NCI-H1092 (cell line): ENCODE measurements at places on chromosomes 3 and 15.

DNA sequence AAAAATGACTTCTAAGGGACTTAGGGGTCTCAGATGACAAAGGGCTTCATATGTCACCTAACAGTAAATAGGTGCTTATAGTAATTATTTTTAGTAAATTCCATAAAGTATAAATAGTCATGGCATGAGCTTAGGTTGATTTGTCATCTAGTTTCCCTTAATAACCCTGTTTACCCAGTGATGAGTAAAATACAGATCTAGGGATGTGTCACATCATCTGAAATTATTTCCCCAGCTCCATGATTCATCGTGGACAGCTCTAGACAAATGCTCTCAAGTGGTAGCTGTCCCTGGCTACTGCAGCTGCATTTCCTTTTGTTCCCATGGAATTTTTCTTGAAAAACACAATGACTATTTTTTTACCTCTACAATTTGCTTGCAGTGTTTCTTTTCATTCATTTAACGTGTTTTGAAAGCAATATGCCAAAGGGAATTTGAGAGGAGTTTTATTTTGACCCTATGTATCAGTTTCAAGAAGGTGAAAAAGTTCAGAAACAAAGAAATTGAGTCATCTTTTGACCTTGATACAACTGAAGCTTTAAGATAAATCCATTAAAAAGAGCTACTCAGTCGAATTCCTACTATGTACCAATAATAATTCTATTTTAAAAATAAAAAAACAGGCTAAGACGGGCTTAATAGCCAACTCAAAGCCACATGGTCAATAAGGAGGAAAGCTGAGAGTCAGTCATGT lies 241.6 kb downstream of the KCNMB2 start:
- no peak for DNase-seq

DNA sequence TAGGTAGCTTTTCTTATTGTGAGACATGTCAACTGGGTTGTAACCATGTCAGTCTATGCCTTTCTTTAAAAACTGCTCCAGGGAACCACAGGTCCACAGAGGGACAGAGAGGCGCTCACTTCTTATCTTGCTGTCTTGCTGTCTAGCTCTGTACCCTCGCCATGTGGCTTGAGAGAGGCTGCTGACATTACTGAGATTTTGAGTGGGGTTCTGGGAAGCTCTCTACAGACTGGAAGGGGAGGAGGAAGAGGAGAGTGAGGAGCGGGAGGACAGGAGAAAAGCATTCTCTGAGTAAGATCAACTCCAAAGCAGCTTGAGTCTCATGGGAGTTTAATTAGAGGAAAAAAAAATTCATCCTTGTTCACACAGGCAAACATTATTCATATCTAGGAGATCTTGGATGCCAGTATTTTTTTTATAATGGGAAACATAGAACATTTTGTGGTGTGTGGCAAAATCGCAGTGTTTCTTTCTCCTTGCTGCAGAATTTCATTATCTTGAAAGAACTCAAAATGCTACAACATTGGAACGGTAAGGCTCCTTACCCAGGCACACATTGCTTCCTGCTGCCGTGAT lies 1037.0 kb upstream of the NR2F2 start:
- no peak for DNase-seq

DNA sequence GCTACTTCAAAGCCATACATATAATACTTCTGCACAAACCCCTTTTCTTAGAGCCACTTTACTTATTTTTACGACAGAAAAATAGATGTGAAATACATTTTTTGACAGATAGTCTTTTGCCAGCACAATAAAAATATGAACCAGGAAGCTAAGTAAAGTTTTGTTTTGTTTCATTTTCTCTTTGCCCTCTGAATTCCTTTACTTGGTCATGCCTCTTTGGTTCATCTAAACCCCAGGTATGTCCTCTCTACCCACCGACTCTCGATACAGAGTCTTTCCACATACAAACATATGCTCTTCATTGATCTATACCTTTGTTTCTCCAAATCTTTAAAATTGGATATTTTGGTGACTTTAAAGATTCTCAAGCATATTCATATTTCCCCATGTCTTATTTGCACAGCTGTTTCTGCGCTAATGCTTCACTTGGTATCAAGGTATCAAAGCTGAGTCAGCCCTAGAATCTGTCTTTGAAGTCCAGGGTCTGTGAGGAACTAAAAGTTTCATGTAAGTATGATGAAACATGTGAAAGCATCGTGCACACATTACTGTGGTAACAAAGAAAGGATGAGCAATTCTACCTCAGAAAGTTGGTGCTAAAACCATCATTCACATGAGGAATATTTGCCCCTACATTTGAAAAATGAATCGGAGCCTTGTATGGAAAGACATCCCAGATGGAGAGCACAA lies 845.4 kb downstream of the NAALADL2 start:
- DNase-seq, result no peak

DNA sequence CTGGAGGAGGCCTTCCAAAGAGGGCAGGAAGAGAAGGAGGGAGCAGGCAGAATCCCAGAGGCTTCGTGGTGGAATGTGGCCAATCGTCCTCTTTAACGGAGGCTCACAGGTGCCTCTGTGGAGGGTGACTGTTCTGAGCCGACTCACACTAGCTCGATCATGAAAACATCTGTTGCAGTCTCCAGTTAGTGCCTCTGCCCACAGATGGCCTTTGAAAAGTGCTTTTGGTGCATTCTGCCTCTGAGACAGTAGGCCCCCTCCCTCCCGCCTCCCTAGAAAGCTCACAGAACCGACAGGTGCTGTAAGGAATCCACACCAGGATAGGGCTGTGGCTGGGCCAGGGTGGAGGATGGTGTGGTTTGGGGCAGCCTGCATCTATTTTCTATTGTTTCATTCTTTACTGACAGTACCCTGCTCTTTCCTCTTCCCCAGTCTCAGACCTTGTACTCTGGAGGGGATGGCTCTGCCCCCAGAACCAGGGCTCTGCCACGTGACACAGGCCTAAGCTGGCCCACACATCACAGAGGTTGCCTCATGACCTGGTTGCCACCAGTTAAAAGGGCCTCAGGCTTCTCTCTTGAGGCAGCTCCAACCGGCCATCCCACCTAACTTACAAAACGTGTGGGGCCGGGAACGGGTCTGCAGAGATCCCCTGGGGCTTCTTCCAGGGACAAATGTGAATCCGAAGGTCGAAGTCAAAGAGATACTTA lies 27.2 kb upstream of the PIGZ start:
- no peak for DNase-seq

DNA sequence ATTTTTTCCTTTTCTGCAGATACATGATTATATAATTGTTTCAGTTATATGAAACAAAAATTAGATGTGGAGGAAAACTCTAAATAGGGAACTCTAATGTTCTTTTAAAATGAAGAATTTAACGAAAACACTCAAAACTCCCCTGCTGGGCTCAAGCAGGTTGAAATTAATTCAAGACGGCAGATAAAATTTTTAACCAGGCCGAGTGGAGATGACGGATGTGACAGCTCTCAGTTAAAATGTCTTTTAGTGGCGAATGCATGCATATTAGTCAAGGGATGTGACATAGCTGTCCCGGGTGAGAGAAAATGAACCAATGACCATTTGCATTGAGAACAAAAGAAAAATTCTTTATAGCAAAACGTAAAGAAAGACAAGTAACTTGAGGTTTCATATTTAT lies 110.1 kb downstream of the ROBO2 start:
- DNase-seq, result no peak

GRCh38 chr3:156120528-156121251 lies at the start of gene KCNAB1:
TSS of gene KCNAB1 (plus strand) at chr3:156120578.
- DNase-seq, result no peak

DNA sequence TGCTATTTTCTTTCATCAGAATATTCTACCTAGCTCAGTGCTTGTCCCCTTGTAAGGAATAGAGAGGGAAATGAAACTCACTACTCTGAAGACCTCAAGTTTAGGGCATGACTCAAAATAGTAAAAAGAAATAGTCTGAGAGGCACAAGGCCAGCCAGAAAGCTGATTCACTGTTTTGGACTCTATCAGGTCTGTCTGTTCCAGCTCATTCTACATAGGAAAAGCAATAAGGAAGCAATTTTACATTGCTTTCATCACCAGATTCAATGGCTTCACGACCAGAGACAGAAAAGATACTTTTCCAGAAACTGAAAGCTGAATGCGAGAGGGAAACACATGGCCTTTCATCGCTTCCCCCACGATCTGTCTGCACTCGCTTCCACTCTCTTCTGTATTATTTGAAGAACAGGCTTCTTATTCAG lies 276.0 kb downstream of the GBE1 start:
- DNase-seq, result no peak

GRCh38 chr15:82656641-82657266 lies 9.6 kb upstream of the CPEB1 start:
- no peak for DNase-seq

DNA sequence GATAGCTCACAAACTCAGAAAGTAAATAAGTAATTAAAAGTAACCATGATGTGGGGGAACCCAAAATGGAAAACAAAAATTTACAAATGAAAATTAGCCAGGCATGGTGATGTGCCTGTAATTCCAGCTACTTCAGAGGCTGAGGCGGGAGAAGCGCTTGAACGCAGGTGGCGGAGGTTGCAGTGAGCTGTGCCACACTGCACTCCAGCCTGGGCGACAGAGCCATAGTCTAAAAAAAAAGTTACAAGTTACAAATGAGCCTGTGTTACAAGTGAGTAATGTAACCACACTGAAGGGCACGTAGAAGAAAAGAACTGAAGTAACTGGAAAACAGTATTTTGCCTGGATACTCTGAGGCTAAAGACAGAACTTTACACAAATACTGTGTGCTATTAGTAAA lies 11.3 kb downstream of the EXOSC7 start:
- no peak for DNase-seq

DNA sequence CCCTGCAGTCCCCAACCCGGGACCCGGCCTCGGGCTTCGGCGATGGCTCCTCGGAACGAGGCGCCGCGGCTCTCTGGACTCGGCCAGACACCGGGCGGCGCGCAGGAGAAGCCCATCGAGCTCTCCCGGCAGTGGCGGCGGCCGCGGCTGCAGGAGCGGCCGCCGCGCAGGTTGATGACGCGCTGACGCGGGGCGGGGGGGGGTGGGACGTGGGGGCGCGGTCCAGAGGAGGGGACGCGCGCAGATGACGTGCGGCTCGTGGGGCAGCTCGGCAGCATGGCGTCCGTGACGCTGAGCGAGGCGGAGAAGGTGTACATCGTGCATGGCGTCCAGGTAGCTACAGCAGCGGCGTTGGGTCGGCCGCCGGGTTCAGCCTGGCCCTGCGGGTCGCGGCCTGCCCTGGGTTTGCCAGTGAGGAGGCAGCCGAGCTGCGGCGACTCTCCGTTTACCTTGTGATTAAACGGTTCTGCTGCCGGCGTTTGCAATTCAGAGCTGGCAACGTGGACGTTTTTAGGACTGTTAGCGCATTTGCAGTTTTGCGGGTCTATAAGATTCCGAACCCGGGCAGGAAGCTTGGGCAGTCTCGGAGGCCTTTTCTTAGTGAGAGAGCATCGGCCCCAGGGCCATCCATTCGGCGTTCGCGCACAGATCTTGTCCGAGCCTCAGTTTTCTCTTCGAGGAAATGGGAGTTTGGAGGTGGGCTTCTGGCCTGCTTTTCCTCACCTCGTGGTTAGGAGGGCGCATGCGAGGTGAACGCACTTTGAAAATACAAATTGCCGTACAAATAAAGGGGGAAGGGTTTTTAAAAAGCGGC lies at the start of the genes EXOSC7 and ZDHHC3:
EXOSC7 (plus strand) TSS at position 243 of the 814 bp plus-strand sequence; CDS start at position 277, 34 bp downstream.
ZDHHC3 (minus strand) TSS at position 173 of the 814 bp plus-strand sequence. CDS start 16,738 bp downstream, outside the sequence.
- peak; percentile 72 for DNase-seq

DNA sequence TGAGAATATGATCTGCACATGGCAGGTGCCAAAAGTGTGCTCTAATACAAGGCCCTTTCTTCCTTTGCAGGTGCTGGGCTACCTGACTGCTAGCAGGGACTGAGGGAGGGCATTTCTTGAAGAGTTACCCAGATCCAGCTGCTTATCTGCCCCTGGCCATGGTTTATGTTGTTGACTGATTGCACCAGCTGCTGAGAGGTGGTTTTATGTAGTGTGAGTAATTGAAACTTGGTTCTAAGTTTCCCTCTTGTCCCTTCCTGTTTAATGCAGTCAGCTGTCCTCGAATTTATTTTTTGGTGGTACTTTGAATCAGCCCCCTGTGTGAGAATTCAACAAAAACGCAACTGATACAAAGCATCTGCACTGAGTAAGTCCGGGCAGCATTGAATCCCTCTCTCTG lies 288.3 kb upstream of the C2CD4B start:
- DNase-seq, result no peak

GRCh38 chr3:197420115-197420514 lies 121.7 kb upstream of the DLG1 start:
- DNase-seq, result no peak

- DNase-seq, result no peak
These were observed 389 bp downstream of the ARPC4 start for GRCh38 chr3:9793161-9793781.

DNA sequence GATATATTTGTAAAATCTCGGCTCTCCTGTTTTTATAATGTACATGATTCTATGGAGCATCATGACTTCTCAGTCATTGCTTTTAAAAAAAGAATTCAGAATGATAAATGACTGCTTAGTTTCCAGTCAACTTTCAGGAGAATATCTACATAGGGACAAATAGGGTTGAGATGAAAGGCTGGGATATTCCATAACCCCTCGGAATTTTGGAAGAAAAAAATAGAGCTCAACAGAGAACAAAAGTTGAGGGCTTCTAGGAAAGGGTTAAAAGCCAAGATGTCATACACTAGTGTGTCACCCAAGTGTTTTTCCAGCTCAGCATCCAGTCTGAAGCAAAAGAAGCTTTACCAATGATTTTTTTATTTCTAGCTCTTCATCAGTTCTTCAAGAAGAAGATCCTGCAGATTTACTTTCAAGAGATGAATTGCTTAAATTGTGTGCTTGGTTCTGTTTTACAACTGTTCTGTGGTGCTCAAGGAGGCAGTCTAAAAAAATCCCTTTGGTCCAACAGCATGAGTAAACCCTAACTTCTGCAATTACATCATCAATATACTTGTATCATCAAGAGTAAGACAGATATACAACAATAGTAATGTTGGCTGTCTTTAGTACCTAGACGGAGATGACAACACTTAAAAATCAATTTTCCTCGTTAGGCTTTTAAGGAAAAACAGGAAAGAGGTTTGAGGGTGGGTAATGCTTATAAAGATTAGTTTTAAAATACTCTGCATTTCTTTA lies 979 bp downstream of the UNC13C start:
- DNase-seq, result no peak

GRCh38 chr3:59695860-59696259 lies 646.0 kb upstream of the CFAP20DC start:
- no peak for DNase-seq

DNA sequence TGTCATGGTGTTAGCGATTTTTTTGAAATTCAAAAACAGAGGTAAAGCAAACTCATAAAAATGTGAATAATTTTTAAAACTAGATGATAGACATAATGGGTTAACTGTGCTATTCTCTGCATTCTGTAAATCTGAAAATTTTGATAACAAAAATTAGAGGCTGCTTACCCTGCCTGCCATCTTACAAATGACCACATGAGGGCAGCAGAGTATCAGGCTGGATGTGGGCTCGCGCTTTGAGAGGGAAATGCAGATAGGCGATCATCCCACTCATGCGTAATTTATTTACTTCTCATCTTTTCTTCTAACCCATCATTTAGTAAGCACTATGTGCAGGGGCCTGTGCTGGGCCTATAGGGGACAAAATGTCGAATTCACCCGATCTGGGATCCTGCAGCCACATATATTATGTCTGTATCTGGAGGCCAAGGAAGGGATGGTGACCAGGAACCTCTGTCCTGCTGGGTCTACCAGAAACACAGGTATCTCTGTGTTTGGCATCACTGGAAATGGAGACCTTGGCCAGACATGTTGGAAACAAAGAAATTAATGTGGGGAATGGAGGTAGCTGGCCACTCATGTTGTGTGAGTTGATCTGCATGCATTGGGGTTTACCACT lies 7.8 kb upstream of the RAD18 start:
- peak; percentile 17 for DNase-seq

- no peak for DNase-seq
These were observed 486 bp downstream of the CDIN1 start for GRCh38 chr15:36579792-36580431.

- no peak for DNase-seq
These were observed 29.9 kb downstream of the ACKR4 start for GRCh38 chr3:132626955-132627354.

- DNase-seq, result peak; percentile 39
These were observed 54.0 kb downstream of the TIPARP start for GRCh38 chr3:156728267-156728985.
